ENCODE measurements at places on chromosomes 1 and 21.

- DNase-seq = no peak
Observed at GRCh38 chr21:21001591-21002100, 3.4 kb downstream of the NCAM2 start.

- DNase-seq = no peak
Observed at GRCh38 chr21:31255036-31255435, 89.0 kb downstream of the TIAM1 start.

- DNase-seq = no peak
Observed at GRCh38 chr21:26593800-26594199, 20.7 kb upstream of the CYYR1 start.

DNA sequence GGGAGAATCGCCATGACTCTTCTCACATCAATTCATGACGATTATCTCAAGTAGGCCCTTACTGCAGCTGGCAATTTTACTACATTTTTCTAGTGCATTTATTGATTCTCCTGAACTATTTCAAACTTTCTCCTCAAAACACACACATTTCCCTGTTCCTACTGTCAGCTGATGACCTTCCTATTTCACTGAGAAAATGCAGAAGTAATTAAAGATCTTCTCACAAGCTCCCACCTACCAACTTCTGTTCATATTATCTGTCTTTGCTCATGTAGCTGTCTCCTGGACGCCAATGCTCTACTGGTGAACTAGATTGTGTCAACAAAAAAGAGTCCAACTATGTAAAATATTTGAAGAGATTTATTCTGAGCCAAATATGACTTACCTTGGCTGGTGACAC, 36.4 kb upstream of the FASLG start:
- DNase-seq = no peak

DNA sequence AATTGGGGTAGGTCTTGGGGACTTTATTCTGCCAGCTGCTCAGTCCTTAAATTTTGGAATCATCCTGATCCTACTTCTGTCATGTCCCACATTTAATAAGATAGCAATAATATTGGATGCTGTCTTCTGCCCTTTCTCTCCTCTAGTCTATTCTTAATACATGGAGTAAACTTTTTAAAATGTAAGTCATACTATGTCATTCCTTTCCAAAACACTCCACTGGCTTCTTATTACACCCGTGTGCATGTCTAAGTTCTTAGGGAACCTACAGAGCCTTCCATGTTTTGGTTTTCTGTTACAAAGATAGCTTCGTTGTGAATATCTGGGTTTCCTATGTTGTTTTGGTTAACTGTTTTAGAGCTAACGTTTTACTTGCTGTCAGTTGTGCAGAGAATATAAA, 35.1 kb downstream of the USP25 start:
- DNase-seq = no peak

DNA sequence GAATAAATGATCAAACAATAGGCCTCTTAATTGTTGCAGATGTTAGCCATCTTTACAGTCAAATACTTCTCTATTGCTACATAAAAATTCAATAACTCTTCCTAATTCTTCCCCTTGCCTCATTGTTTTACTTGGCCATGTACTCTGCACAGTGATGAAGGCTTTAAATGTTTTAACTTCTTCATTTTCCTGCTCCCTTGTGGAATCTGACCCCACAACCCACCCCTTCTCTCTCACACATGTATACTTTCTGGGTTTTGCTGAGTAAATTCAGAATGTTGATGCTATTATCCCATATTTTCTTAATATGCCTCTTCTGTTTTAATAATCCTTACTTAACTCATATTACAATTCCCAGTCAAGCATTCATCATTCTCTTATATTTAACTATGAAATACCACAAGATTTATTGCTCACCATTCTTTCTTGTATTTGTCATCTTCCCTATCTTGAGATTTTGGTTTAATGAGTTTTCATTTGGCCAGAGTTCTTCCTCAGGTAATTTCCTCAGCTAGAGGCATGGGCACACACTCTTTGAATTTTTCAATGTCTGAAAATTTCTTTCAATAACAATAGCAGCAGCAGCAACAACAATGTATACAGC, 327.8 kb upstream of the USP24 start:
- no peak for DNase-seq

- DNase-seq = peak; percentile 66
Observed at GRCh38 chr1:167687919-167688519, 33.8 kb upstream of the MPZL1 start.

GRCh38 chr1:51293898-51294515, 36.4 kb downstream of the TTC39A start:
- no peak for DNase-seq

DNA sequence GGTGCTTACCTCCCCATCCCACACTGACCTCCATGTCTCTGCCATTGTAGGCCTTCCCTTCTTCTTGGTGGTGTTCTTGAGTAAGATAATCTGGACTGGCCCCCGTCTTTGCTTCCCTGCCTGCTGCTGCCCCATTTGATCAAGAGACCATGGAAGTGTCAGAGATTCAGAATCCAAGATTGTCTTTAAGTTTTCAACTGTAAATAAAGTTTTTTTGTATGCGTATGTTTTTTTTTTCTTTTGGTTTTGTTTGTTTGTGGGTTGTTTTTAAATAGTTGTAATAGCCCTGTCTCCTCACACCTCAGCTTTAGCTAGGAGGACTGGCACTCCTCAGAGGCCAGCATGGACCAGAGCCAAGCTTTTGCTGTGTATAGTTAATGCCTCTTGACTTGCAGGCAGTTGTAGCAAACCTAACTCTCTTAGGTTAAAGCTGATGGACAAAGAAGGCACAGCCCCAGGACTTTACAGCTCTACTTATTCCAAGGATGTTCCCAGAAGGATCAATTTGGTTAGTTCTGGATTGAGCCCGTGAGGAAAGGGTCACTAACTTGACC, 5.6 kb upstream of the YBX1 start:
- no peak for DNase-seq

DNA sequence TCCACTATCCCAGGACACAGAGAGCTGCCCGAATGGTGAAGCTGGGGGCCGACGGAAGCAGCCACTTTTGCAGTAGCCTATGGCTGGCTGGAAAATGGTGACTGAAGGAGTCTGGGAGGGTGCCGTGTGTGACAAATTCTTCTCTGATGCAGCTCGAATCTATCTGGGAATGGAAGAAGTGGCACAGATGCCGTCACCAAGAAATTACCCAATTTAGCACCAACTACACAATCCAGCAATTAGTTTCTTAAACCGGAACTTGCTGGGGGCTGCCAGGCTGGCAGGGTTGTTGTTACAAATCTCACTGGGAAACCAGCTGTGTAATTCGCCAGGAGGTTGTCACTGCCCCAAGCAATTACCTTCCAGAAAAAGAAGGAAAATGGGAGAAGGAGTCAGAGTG, 18.0 kb downstream of the DLGAP3 start:
- no peak for DNase-seq

DNA sequence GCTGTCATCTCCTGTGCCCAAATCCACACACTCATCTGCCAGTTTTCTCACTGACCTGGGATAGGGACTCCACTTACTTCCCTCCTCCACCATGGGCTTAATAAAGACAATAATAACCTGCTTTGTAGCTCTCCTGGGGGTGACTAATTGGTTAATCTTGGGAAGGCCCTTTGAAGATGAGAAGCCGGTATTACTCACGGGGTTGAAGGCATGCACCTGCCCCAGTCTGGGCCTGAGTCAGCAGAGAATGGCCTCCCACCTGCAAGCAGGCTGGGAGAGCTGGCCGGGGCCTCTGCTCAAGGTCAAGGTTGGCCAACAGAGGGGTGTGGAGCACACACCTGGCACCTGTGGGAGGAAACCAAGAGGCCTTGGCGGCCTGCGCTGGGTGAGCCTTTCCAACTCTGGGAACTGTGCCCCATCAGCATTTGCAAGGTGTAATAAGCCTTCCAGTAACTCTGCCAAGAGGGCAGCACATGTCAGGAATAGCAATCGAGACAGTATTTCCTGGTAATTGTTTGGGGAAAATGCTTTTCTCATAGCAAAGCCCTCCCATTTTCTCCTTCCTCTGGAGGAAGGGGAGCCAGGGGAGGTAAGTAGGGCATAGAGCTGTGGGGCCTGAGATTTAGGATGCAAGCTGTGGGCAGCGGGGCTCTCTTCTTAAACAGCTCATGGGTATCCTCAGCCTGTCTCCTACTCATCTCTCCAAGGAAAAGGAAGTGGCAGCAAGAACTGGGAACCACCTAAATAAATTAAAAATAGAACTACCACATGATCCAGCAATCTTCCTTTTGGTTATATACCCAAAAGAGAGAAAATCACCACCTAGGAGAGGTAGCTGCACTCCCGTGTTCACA, 49.0 kb downstream of the TOMM20 start:
- DNase-seq = peak; percentile 43

GRCh38 chr1:97764991-97765390, 155.8 kb downstream of the DPYD start:
- no peak for DNase-seq

DNA sequence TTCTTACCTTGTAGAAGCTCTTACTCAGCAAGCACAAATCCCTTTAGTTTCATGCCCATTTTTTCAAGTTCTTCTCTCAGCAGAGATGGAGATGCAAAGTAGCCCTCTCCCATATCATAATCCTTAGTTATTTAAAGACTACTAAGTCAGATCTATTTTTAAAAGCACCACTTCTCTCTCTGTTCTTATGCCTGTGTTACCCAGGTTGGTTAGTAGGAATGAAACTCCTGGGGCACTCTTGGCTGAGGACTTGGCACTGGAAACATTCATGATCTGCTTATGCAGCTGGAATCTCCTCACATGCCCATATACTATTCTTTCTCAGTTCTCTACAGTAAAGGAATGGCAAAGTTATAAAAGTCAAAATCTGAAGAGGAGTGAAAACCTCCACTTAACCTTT, 51.9 kb upstream of the PPP2R5A start:
- DNase-seq = no peak

- DNase-seq = peak; percentile 50
Observed at GRCh38 chr1:22750685-22751051, 40.0 kb downstream of the EPHB2 start.
